ENCODE measurements at places on chromosomes 5 and 9.

DNA sequence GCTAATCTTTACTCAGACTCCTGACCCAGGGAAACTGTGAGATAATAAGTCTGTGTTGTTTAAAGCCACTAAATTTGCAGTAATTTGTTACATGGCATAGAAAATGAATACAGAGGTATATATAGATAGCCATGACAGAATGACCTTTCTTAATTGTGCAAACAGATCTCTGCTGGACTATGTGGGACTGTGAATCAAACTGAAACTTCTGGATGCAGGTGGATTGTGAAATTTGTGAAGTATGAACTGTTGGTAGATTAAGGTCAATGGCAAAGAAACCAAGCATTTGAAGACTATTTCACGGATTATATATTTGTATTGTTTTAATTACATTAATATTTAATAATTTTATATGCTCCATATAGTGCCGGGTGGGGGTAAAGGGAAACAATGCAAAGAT is 52.2 kb upstream of the GPR151 start:
- no peak for DNase-seq

- no peak for DNase-seq
Observed at GRCh38 chr9:26597542-26598149, 295.0 kb downstream of the CAAP1 start.

DNA sequence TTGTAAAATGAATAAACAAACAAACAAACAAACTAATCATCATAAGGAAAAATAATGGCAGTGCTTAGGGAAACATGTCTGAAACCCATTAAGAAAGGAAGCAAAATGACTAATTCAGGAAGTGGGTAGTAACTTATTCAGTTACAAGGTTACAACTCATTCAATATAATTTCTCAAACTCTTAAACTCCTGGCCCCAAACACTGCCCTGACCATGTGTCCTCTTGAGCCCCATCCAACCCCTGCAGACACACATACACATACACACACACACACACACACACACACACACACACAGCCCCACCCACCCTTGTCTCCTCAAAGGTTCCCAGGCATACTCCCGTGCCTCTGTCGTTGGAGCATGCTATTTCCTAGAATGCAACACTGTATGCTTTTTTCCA is 193.9 kb downstream of the SEC61B start:
- no peak for DNase-seq

- no peak for DNase-seq
Observed at GRCh38 chr9:80644044-80644443, 1045.3 kb downstream of the TLE1 start.

GRCh38 chr5:92424785-92425426 is 1041.8 kb upstream of the ARRDC3 start:
- no peak for DNase-seq

DNA sequence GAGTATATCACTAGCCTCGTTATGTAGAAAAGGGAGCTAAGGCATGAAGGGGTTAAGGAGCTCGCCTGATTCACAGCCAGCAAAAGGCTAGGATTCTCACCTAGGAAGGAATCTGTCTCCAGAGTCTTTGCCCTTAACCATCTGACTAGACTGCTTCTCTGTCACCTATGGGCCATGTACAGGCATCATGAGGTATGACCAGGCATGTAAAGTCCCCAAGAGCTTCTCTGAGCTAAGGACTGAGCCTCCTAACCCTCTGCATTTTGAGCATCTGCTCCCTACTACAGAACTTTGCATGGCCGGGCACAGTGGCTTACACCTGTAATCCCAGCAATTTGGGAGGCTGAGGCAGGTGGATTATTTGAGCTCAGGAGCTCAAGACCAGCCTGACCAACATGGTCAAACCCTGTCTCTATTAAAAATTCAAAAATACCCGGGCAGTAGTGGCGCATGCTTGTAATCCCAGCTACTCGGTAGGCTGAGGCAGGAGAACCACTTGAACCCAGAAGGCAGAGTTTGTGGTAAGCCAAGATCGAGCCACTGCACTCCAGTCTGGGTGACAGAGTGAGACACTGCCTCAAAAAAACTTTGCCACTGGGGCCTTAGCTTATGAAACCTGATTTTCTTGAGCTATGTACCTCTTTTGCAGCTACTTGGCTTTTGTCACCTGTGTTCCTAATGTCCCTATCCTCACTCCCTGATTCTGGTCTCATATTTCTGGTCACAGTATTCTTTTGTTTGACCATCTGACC is 33.2 kb upstream of the IL7R start:
- DNase-seq = no peak

DNA sequence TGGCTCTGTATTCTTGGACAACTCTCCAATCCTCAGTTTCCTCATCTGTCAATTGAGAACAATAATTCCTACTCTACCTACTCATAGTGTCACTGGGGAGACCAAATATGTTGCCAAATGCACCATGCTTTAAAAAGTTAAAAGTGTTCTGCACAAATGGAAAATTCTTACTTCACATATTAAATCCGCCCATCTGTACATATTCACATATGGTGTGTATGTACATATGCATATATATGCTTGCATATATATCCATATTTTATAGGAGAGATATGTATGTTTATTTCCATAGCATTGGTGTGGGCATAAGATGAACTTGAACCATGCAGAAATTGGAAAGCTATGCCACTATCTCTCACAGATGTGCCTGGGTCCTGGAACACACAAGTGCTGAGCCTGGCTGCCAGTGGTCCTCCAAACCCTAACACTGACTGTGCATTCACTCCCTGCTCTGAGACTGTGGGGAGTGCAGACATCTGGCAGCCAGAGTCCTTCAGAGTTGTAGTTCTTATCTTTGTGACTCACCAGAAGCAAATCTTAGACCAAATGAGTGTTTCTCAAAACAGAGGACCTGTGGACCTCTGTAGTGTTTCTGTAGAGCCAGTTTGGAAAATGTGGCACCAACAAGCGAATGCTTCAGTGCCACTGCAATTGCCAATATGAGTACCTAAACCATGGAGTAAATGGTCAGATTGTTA is 168.7 kb downstream of the GRIA1 start:
- no peak for DNase-seq

- DNase-seq = no peak
Observed at GRCh38 chr5:93158841-93159240, 422.2 kb downstream of the NR2F1-AS1 start.
